ENCODE measurements at places on chromosomes 5 and 9. TPM values are rescaled to one million over a fixed set of nuclear protein-coding genes. Genes with fewer than 3 reads are reported as not detected.

DNA sequence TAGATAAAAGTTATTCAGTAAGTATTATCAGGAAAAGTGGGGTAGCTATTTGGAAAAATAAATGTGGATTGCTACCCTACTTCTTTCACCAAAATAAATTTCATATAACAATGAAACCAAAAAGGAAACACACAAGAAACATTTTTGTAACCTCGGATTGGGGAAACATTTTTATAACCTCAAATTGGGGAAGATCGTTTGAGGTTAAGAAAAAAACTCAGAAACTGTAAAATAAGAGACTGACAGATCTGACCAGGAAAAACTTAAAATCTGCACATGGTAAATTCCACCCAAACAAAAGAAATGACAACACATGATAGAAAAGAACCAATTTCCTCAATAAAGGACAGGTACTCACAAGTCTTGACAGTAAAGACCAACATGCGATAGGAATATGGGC lies 13.5 kb downstream of the EFCAB9 start:
- DNase-seq: no peak

GRCh38 chr9:84189904-84190303 lies 150.7 kb downstream of the SLC28A3 start:
- no peak for DNase-seq

PCDHB6 gene
- not detected for total RNA-seq

DNA sequence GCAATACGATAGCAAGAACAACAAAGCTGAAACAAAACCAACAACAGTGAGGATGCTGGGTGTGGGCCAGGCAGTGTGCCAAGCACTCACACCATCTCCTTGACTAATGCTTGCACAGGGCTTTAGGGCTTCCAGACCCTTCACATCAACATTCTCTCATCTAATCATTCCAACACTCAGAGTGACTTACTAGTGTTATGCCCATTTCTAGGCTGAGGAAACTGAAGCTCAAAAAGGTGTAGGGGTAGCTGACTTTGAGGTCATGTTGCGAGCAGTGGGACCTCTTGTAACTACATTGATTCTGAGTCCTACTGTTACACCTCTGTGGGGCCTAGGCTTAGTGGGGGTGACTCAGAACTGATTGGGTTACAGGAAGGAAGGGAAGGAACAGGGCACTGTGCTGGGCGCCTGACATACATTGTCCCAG lies 9.7 kb downstream of the ANGPTL2 start:
- no peak for DNase-seq

DNA sequence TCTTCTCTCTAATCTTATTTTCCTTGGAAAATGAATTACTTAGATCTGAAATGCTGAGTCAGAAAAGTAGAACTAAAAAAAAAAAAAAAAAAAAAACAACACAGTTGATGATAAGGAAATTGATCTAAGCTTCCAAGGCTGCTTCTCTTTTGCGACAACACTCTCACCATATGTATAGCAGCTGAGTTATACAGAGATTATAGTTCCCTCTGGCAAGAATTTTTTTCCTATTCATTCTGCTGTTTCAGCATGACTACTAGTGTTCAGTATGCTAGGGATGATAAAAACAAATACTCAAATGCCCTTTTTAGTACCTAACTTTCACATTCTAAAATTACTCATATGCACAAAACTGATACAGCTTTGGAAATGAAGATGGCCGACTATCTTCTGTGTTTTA lies 267.3 kb downstream of the MLLT3 start:
- no peak for DNase-seq

- no peak for DNase-seq
These were observed 35.6 kb upstream of the LMNB1 start for GRCh38 chr5:126741361-126741760.

CMBL gene
- 17.0 TPM for total RNA-seq

GRCh38 chr9:26983340-26983739 lies 22.1 kb downstream of the LRRC19 start:
- no peak for DNase-seq

GRCh38 chr5:169753795-169754194 lies 116.7 kb downstream of the DOCK2 start:
- DNase-seq: no peak

GRIA1 gene
- not detected for total RNA-seq

- DNase-seq: no peak
These were observed 102.5 kb downstream of the SREK1 start for GRCh38 chr5:66246608-66247007.

LCN1 gene
- not detected for total RNA-seq

ATOX1 gene
- 239 TPM for total RNA-seq

- no peak for DNase-seq
These were observed 301.5 kb upstream of the CCNG1 start for GRCh38 chr5:163135849-163136248.

GRCh38 chr9:99998266-99998665 lies 91.8 kb downstream of the STX17 start:
- no peak for DNase-seq

NR5A1 gene
- not detected for total RNA-seq

DNA sequence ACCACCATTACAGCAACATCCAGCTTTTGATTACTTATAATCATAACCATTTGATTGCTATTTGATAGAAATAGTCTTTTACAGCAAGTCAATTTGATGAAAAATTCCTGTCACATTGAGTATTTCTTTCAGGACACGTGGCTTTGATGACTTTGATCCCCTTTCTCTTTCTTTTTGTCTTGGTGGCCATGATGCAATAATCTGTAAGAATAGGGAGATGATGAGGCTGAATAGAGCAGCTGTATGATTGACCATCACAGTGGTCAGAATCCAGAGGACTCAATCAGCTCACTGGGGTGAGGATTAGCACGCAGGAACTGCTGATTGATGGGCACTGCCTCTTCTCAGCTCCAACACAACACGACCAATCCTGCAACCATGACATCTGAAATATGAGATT lies 262.7 kb downstream of the PARP8 start:
- DNase-seq: no peak

OBP2B gene
- not detected for total RNA-seq

Data from Calu3 (cell line).